ENCODE measurements at places on chromosomes 5 and 9.

DNA sequence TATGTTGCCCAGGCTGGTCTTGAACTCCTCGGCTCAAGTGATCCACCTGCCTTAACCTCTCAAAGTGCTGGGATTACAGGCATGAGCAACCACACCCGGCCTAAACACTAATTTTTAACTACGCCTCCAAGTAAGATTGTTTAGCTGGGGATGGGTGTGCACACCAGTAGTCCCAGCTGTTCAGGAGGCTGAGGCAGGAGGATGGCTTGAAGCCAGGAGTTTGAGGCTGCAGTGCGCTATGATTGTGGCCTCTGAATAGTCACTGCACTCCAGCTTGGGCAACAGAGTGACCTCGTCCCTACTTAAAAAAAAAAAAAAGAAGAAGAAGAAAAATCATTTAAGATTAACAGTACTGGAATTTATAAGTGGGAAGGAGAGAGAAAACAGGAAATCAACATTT is 90.8 kb upstream of the NR5A1 start:
- DNase-seq = no peak

DNA sequence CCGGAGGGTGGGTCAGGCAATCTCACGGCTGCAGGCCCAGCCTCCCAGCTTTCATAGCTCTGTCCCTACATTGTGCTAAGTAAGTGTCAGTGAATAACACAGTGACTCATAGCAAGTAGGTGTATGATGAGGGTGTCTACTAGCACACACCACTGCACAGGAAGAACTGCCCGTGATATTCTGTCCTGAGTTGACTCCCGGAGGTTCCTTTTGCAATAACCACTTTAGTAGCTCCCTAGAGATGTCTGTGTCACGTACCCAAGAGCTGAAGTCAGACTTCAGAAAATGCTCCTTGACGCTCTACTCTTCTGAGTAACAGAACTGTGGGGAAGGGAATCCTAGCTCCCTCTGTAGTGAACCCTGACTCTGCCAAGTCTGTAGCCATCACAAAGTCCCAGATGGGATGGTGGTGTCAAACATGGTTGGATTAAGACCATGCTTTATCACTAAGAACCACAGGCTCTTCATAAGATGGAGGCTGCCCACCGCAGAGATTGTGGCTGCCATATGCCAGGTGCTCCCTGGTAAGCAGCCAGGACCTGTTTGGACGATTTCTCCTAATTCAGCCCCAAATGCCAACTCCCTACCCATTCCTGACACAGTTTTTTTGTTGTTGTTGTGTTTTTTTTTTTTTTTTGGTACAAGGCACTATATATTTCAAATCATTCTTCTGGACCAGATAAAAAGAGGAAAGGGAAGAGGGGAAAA is 352.6 kb upstream of the PANK3 start:
- no peak for DNase-seq

GRCh38 chr5:113520429-113520828 is 6.9 kb downstream of the YTHDC2 start:
- no peak for DNase-seq

- DNase-seq = no peak
These were observed 111.2 kb downstream of the UNC13B start for GRCh38 chr9:35272989-35273388.

- no peak for DNase-seq
These were observed 110.8 kb downstream of the CTNND2 start for GRCh38 chr5:11793396-11793795.

- DNase-seq = no peak
These were observed 11.5 kb upstream of the CARD19 start for GRCh38 chr9:93084471-93084881.

DNA sequence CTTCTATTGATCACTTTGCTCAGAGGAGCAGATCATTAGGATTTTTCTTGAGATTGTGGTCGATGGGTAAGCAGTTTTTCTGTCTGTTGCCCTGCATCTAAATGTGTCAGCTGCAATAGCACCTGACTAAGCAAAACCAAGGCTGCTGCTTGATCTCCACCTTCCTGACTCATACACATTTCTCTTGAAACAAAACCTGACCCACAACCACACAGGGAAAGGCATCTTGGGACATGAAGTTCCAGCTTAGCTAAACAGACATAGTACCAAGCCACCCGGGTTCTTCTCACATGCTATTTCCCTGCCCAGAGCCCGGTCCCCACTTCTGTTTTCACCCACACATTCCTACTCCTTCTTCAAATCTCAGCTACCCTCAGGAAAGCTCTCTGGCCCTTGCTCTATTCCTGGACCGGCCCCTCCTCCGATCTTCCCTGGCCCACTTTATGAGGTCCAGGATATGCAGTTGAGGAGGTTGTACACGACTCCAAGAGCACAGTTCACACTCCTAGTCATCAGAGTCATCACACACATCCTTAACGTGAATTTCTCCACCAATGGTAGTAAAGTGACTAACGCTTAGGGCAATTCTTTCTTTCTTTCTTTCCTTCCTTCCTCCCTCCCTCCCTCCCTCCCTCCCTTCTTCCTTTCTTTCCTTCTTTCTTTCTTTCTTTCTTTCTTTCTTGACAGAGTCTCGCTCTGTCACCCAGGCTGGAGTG is 16.0 kb upstream of the ZBTB43 start:
- DNase-seq = no peak

- DNase-seq = no peak
These were observed 144.5 kb upstream of the FTMT start for GRCh38 chr5:121707178-121707577.

DNA sequence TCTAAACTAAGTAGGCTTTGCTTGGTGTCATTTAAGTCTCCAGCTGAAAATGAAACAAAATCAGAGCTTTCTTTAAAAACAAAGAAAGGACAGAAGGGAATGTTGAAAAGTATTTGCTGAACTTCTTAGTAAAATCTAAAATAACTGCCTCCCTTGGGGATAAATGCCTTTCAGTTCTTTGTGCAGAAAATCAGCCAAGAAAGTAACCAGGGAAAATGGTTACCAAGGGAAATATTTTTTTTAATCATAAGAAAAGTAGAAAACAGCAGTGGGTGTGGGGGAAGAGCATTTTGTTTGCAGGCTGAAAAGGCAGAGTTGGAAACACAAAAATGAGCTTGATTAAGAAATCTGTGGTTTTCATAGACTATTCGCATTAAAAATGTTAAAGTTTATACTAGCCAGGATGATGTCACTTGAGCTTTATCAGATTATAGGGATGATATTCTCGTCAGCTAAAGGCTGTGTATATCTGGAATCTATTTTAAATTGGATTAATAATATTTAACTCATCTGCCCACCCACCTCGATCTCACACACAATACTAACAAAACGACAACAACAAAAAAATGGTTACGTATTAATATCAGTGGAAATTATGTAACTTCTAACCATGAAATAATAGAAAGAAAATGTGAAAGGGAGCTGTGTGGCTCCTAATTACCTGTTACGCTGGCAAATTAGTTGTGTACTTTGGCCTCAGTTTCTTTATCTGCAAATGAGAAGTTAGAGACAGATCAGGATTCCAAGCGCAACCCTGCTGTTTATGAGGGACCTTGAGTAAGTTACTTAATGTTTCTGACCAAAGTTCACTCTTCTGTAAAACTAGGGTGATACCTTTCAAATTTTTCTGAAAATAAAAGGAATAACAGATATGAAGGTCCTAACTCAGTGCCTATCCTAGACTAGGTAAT is at the start of gene ECM2:
ECM2 (minus strand) TSS at position 51 of the 911 bp plus-strand sequence. CDS start 13,124 bp downstream, outside the sequence.
- DNase-seq = no peak

DNA sequence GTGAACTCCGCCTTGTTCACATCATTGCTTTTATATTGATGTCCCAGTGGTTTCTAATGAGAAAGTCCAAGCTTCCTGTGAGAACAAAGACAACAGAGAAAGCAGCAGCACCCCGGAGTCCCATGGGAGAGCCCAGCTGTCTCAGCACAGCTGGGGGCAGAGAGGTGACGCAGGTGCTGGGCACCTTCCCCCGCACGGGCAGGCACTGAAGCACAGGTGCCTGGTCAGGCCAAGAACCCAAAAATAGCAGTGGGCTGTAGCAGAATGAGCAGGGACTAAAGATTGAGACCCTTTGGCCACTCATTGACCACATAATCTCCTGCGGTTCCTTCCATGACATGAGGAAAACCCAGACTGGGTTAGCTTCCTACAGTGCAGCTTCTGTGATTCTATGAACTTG is 18.8 kb downstream of the SRD5A1 start:
- DNase-seq = no peak

DNA sequence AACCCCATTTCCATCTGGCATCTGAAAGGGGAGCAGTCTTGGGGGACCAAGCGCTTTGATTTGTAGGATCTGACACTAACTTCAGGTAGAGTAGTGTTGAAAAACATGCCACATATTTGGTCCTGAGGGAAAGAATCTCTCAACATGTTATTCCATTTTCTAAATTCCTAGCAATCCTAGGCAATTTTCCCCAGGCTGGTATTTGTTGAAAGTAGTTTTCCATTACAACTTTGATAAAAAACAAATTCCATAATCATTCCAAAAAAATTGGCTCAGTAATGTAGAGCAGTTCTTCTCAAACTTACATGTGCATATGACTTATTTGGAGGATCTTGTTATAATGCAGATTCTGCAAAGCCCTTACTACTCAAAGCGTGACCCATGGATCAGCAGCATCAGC is 477.9 kb downstream of the ACTL7B start:
- no peak for DNase-seq

DNA sequence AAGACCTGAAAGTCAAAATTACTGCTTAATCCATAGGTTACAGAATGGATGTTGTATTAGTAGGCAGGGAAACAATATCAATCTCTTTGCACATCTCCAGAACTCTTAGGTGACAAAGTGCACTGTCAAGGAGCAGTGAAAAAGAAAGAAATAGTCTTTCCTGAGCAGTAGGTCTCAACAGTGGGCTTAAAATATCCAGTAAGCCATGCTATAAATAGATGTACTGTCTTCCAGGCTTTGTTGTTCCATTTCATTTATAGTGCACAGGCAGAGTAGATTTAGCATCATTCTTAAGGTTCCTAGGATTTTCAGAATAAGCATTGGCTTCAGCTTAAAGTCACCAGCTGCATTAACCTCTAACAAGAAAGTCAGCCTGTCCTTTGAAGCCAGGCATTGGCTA is 50.7 kb downstream of the SSBP2 start:
- DNase-seq = no peak

DNA sequence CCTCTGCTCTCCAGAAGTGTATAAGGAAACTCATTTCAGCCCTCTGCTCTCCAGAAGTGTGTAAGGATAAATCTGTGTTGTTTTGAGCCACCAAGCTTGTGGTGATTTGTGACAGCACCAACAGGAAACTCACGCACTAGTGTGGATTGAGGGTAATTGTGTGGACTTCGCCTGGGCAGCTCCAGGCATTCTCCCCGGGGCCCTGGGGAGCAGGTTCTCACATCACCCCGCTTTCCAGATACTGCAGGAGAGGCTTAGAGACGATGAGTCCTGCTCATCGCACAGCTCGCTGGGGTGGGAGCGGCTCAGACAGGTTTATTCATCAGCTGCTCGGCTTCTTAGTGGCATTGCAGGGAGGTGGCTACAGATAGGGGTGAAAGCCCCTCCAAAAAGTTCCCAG is 38.4 kb upstream of the RNF130 start:
- DNase-seq = no peak

DNA sequence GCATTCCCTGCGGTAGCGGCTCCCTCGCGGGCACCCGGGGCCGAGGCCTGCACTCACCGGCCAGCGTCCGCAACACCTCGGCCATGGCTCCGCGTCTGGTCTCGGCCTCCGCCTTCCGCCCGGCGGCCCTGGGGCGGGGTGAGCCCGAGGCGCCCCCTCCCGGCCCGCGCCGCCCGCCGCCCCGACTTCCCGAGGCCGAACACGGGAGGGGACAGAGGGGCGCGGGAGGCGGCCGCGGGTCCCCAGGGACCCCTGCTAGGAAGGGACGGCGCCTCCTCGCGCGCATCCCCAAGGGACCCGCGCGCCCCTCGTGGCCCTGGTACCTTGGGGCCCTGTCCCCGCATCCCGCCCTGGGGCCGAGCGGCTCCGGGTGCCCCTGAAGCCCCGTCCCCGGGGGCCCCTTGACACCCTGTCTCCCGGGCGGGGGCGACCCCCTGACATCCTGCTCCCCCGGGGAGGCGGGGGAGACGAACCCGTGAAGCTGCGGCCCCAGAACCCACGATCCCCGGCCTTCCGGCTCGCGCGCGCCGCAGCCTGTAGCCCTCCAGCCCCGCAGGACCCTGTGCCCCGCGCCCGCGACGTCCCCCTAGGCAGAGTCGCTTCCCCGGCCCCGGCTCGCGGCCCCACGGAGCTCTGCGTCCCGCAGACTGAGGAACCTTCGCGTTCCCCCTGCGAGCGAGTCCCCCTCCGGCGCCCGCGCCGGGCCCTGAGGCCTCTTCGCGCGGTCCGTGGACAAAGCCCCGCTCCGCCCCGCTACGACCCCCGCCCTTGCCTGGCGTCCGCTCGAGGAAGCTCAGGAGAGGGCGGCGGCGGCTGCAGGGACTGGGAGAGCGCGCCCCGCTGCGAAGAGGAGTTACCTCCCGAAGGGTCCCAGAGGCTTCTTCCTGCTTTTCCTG is at the start of gene ABO:
ABO (minus strand) TSS at position 97 of the 896 bp plus-strand sequence.
- DNase-seq = no peak

- no peak for DNase-seq
These were observed 7.0 kb upstream of the DPM2 start for GRCh38 chr9:127944586-127945218.

GRCh38 chr5:72468606-72469005 is 38.6 kb downstream of the ZNF366 start:
- no peak for DNase-seq

GRCh38 chr9:137477778-137478612 is 18.9 kb upstream of the NSMF start:
- DNase-seq = no peak

DNA sequence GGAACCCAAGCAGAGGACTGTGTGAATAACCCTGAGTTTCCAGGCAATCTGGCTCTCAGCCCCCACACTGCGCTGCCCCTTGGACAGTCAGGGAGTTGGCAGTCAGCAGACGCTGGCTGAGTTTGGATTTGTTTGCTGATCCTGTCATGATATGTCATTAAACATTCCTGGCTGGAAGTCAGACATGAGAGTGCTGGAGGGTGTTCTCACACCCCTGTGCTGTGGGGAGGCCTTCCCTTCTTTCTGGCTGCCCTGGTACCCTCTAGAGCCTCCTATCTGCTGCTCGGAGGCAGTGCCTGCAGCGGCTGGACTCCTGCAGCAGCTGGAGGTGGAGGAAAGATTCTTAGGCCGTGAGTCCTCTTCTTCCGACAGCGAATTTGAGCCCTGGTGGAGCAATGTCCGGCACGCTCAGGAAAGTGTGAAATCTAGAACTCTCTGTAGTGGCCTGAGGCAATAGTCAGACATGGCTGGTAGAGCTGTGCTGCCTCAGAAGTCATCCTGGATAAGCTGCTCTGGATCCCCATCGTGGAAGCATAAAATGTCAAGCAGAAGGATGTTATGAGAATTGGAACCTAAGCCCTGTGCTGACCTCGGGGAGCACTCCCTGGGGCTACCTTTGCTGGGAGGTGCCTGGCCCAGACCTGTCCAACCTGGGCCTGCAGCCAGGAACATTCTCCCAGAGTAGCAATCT is 72.0 kb downstream of the PDE8B start:
- DNase-seq = no peak

GRCh38 chr9:100729336-100729895 is 151.5 kb downstream of the CAVIN4 start:
- no peak for DNase-seq

DNA sequence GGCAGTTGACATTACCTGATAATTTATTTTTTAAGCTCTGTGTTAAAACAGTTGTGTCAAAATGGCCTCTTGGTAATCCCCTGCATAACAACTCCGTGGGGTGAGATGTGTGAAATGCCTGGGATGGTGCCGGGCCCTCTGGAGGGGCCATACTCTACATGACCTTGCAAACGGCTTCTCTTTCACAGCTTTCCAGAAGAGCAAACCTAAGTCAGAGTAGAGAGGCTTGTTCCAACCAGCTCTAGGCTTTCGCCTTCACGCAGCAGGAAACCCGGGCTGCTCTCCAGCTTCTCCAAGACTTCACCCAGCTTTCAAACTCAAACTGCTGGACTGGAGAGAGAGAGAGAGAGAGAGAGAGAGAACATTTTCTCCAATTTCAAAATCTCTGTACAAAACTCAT is 120.1 kb downstream of the SNX18 start:
- DNase-seq = no peak
